Activated CD4-positive, alpha-beta T cell treated with anti-CD3 and anti-CD28 coated beads, Interleukin-2, amount 10 ng/mL, durations not matched to agents 24 days and 14 days (primary cell): ENCODE measurements at places on chromosomes 11 and 22. TPM values are rescaled to one million over a fixed set of nuclear protein-coding genes. Genes with fewer than 3 reads are reported as not detected.
A peak's percentile ranks its signal among the peaks of the same experiment; 100 is the strongest.

MEI1 gene
- 14.2 and 15.7 TPM in 2 replicates for total RNA-seq

GRCh38 chr11:47394322-47395222, 13.8 kb upstream of the SLC39A13 start:
- H3K27me3 ChIP-seq = no peaks in the 10 kb centered on the region
- peak overlapping the region; percentile 93 for H3K27ac ChIP-seq
- H3K4me1 ChIP-seq = peaks cover 21% of the 10 kb centered on the region
- peak overlapping the region; percentile 63 for H3K4me3 ChIP-seq
- DNase-seq = peak; percentile 88
- no peaks in the 10 kb centered on the region for H3K36me3 ChIP-seq

DNA sequence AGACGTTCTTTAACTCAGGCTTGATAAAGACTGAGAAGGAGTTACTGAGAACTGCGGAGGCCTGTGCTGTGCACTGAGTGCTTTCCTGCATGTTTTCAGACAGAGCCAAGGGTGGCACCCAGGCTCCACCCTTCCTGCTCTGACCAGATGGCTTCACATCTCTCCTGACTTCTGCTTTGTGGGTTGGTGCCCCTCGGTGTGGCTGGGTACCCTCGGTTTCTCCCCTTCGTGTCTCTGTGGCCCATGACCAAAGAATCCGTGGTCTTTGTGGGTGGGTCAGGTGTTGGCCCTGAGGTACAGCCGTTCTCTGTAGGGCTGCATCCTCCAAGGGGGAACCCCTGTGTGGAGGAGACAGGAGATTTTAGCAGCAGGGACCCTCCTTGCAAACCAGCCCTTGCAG, 34.3 kb downstream of the GRIK4 start:
- no peak overlapping the region for H3K27ac ChIP-seq
- H3K27me3 ChIP-seq = peaks cover 1% of the 10 kb centered on the region

GRCh38 chr11:73091521-73092305, 50.4 kb downstream of the FCHSD2 start:
- H3K4me3 ChIP-seq = no peak overlapping the region
- peaks cover 7% of the 10 kb centered on the region for H3K4me1 ChIP-seq
- H3K27me3 ChIP-seq = no peaks in the 10 kb centered on the region
- H3K27ac ChIP-seq = no peak overlapping the region
- no peak for DNase-seq

DNA sequence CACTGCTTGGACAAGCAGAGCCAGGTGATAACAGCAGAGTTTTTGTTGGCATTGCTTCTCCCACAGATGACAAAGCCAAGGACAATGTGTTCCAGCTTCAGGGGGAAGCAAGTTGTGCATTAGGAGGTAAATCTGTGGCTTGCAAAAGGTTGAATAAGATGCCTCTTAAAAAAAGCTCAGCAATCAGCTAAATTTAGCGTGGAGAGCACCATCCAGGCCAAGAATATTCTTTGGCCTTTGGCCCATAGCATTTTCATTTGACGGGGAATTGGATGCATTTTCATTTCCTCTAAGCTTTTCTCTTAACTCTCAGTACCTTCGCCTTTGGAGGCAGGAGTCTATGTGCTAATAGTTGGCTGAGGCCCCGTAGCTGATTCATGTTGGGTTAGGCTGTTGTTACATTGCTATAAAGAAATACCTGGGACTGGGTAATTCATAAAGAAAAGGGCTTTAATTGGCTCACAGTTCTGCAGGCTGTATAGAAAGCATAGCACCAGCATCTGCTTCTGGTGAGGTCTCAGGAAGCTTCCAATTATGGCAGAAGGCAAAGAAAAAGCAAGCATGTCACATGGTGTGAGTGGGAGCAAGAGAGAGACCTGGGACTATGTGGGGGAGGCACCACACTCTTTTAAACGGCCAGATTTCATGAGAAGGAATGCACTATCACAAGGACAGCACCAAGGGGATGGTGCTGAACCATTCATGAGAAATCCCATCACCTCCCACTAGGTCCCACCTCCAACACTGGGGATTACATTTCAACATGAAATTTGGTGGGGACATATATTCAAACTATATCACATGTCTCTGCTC, 350.1 kb upstream of the C11orf87 start:
- DNase-seq = no peak
- H3K4me1 ChIP-seq = no peaks in the 10 kb centered on the region
- H3K27ac ChIP-seq = no peak overlapping the region
- no peak overlapping the region for H3K4me3 ChIP-seq

TSKU gene
- total RNA-seq = 3.4 and 5.2 TPM in 2 replicates

APOA5 gene
- not detected in 2 replicates for total RNA-seq

DNA sequence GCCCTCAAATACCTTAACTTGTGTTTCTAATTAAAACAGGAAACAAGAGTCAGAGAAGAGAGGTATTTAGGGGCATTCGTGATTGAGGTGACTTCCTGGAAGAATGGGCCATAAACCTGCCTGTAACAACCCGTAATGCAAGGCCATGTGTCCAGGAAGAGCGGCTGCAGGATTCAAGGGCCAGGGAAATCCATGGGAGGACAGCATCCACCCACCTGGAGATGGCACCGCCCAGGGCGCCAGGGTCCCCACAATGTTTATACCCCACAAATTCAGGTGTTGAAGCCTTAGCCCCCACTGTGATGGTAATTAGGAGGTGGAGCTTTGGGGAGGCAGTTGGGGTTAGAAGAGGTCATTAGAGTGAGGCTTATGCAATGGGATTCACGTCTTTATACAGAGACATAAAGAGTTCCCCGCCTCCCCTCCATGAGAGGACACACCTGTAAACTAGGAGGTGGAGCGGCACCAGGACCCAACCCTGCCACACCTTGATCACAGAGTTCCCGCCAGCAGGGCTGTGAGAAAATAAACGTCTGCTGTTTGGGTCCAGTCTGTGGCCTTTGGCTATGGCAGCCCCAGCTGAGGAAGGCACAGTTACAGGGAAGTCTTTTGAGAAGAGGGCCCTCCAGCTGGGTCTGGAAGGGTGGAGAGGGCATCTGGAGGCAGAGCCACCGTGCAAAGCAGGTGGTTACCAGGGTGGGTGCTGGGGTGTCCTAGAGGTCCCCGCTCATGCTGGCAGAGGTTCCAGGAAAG, 1394.3 kb downstream of the TBC1D22A start:
- DNase-seq = no peak
- H3K27ac ChIP-seq = no peak overlapping the region
- no peak overlapping the region for H3K4me3 ChIP-seq
- no peaks in the 10 kb centered on the region for H3K4me1 ChIP-seq
- no peaks in the 10 kb centered on the region for H3K27me3 ChIP-seq
- H3K36me3 ChIP-seq = no peaks in the 10 kb centered on the region

DNA sequence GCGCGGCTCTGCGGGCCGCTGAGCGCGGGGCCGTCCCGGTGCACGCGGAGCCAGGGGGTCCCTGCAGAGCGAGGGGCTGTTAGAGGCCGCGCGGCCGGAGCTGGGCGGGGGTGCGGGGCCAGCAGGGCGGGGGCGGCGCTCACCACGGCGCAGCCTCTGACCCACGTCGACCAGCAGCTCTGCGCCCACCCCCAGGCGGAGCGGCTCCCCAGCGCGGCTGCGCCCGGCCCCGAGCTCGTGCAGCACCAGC, 385 bp upstream of the SCO2 start:
- peaks cover 32% of the 10 kb centered on the region for H3K4me1 ChIP-seq
- peak overlapping the region; percentile 78 for H3K27ac ChIP-seq
- H3K36me3 ChIP-seq = peaks cover 37% of the 10 kb centered on the region
- H3K27me3 ChIP-seq = no peaks in the 10 kb centered on the region
- no peak for DNase-seq
- peak overlapping the region; percentile 90 for H3K4me3 ChIP-seq

GRCh38 chr11:45671246-45672171, 6.1 kb upstream of the CHST1 start:
- no peaks in the 10 kb centered on the region for H3K36me3 ChIP-seq
- H3K27ac ChIP-seq = no peak overlapping the region
- H3K4me3 ChIP-seq = no peak overlapping the region
- peaks cover 25% of the 10 kb centered on the region for H3K27me3 ChIP-seq

GRCh38 chr11:25992294-25992693, 339.6 kb upstream of the ANO3 start:
- DNase-seq = no peak
- no peak overlapping the region for H3K4me3 ChIP-seq
- no peak overlapping the region for H3K27ac ChIP-seq
- no peaks in the 10 kb centered on the region for H3K27me3 ChIP-seq
- H3K36me3 ChIP-seq = no peaks in the 10 kb centered on the region

CLTCL1 gene
- 0.43 and 1.3 TPM in 2 replicates for total RNA-seq

GRCh38 chr11:87722756-87723565, 452.3 kb downstream of the RAB38 start:
- H3K27ac ChIP-seq = no peak overlapping the region
- H3K27me3 ChIP-seq = no peaks in the 10 kb centered on the region
- H3K4me3 ChIP-seq = no peak overlapping the region
- no peaks in the 10 kb centered on the region for H3K4me1 ChIP-seq
- DNase-seq = peak; percentile 58

DNA sequence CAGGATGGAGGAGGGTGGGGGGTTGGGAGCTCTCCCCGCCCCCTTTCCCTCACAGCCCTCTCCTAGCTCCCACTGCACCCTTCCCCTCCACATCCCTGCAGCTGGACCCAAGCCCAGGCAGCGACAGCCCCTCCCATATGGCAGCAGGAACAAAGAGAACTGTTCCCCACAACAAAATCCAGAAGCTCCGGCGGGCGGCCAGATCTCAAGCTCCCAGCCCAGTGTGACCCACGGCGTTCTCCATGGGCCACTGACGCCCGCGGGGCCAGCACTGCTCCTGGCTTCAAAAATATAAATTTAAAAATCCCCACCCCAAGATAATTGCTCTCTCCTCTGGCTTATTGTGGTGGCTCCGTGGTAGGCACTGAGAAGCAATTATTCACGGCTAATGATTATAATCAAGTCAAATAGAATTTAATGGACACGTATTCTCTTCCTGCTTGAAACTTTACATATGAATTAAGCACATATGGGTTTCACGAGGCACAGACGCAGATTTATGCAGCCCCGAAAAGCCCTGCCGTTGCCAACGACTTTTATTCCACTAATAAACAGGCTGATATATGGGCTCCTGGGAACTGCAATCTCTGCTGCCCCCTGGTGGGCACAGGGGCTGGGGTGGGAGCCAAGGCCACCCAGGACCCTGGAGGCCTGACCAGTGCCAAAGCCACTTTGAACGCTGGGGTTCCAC, 17.5 kb downstream of the MACROD1 start:
- no peak overlapping the region for H3K27ac ChIP-seq
- H3K4me3 ChIP-seq = no peak overlapping the region
- no peaks in the 10 kb centered on the region for H3K36me3 ChIP-seq
- no peaks in the 10 kb centered on the region for H3K27me3 ChIP-seq
- peaks cover 14% of the 10 kb centered on the region for H3K4me1 ChIP-seq

CASP5 gene
- total RNA-seq = not detected in 2 replicates

DNA sequence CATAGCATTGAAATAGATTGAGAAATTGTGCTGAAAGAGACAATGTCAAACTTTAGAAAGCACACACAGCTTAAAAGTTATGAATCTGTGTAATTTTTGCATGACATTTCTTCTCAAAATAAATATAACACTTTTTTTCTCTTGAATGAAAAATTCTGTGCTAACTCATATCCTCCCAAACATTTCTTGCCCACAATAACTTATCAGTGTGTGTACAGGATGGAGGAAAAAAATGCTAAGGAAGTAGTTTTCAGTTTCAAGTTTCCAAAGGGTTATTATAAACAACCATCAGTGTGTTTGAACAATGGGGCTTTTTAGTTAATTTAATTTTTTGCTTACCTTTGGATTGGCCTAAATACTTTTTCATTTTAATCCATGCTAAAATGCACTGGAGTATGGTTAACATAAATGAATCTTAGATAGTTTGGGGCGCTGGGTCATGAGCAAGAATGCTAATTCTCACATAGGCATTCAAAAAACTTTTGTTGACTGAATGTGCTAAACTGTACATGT, 82.9 kb upstream of the ARHGAP20 start:
- no peak overlapping the region for H3K4me3 ChIP-seq

GRCh38 chr11:78370406-78371172, 47.0 kb downstream of the GAB2 start:
- H3K4me1 ChIP-seq = peaks cover 11% of the 10 kb centered on the region
- peaks cover 4% of the 10 kb centered on the region for H3K36me3 ChIP-seq
- no peaks in the 10 kb centered on the region for H3K27me3 ChIP-seq
- no peak for DNase-seq

GRCh38 chr11:126990716-126991480, 9.7 kb downstream of the KIRREL3 start:
- peaks cover 4% of the 10 kb centered on the region for H3K27me3 ChIP-seq
- H3K36me3 ChIP-seq = no peaks in the 10 kb centered on the region
- H3K4me1 ChIP-seq = no peaks in the 10 kb centered on the region
- no peak for DNase-seq
- no peak overlapping the region for H3K27ac ChIP-seq
- H3K4me3 ChIP-seq = no peak overlapping the region

- no peaks in the 10 kb centered on the region for H3K36me3 ChIP-seq
- DNase-seq = no peak
- peaks cover 9% of the 10 kb centered on the region for H3K4me1 ChIP-seq
- H3K4me3 ChIP-seq = no peak overlapping the region
- H3K27me3 ChIP-seq = no peaks in the 10 kb centered on the region
These were observed 32.1 kb downstream of the GDPD5 start for GRCh38 chr11:75493626-75494025.

DNA sequence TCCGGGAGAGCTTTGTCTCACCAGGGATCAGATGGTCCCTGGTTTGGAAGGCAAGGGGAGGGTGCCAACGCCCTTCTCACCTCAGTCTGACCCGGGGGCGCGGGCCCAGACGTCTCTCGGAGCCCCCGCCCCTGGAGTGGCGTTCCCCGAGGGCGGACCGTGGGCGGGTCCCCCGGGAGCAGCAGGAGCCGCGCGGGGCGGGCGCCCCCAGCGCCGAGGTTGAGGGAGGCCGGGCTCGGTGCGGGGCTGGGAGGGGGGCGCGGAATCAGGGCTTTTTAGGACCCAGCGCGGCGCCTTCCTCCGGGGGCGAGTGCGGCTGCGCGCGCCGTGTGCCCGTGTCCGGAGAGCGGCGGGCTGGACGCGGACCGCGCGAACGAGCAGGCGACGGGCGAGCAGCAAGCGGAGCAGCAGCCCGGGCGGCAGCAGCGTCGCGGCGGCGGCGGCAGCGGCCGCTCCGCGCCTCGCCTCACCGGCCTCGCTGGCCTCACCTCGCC, at the start of gene KCNC1:
Gene KCNC1, plus strand, starts transcription at position 364 of the 494 bp plus-strand sequence. CDS start 1,222 bp downstream, outside the sequence.
- peak within 1 kb of the TSS; percentile 39 for H3K4me3 ChIP-seq
- H3K36me3 ChIP-seq = no peaks in the 10 kb centered on the region
- peak within 1 kb of the TSS; percentile 26 for H3K27ac ChIP-seq
- H3K27me3 ChIP-seq = peaks cover 49% of the 10 kb centered on the region

NTM gene
- not detected in 2 replicates for total RNA-seq

GRCh38 chr22:48750282-48750681, 1077.4 kb downstream of the BRD1 start:
- no peak overlapping the region for H3K27ac ChIP-seq
- H3K4me1 ChIP-seq = no peaks in the 10 kb centered on the region
- no peaks in the 10 kb centered on the region for H3K36me3 ChIP-seq
- H3K4me3 ChIP-seq = no peak overlapping the region
- H3K27me3 ChIP-seq = no peaks in the 10 kb centered on the region
